ENCODE measurements at places on chromosomes 13 and 19.

- no peak for DNase-seq
These were observed 7.7 kb upstream of the ONECUT3 start for GRCh38 chr19:1745589-1746031.

DNA sequence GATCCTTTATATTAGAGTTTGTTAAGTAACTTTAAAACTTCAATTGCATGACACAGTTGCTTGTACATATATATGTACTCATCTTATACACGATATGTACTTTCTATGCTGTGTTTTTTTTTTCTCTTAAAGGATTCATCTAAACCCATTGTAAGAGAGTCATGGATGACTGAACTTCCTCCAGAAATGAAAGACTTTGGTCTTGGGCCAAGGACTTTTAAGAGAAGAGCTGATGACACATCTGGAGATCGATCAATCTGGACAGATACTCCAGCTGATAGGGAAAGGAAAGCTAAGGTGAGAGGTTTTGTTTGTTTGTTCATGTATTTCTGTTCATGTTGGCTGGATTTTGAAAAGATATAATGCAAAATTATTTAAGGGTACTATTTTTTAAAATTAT, 26.0 kb downstream of the GPALPP1 start:
- no peak for DNase-seq

- no peak for DNase-seq
These were observed 4.5 kb downstream of the IZUMO2 start for GRCh38 chr19:50158577-50158976.

- DNase-seq = no peak
These were observed 11.9 kb downstream of the GADD45B start for GRCh38 chr19:2487842-2488241.

DNA sequence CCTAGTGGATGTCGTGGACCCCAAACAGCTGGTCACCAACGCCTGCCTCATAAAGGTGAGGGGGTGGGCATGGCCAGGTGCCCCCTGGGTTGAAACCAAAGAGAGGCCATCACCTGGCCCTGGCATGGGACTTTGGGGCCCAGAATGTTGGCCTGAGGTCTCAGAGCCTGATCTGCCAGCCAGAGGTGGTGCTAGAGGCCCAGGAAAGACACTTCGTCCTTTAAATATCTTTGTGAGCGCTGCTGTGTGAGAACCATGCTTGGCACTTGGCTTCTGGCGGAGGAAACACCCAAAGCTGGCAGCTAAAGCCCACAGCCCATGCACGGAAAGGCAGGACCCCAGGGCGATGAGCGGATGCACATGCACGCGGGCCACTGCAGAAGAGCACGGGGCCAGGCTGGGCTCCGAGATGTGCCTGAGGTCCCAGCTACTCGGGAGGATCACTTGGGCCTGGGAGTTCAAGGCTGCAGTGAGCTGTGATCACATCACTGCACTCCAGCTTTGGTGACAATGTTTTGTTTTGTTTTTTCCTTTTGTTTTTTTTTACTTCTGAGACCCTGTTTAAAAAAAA, 4.3 kb upstream of the ADM5 start:
- DNase-seq = no peak

DNA sequence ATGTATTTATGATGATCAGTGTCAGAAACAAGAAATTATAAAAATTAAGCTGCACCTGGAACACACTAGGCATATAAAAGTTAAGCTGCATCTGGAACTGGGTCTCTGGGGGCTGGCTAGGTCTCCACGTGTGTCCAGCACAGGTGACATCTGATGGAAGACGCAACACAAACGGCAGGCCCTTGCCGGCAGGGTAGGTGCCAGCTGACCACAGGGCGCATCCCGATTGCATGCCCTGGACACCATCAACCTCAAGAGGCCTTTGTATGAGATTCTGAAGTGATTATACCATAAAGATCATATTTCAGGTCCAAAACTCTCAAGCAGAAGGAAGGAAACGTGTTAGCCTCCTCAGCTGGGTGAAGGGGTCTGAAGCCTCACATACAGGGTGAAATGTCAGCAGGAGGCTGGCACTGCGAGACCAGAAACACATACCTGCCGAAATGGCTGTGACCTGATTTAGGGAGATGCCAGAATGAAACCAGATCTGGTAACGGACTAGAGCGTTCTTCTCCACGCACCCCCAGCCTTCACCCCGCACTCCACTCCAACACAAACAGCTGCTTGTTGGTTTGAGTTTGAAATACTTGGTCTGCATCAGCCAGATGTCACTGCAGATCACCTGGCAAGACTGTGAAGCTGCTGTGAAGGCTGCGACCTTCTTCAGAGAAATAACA, 37.3 kb downstream of the COL4A1 start:
- DNase-seq = no peak

DNA sequence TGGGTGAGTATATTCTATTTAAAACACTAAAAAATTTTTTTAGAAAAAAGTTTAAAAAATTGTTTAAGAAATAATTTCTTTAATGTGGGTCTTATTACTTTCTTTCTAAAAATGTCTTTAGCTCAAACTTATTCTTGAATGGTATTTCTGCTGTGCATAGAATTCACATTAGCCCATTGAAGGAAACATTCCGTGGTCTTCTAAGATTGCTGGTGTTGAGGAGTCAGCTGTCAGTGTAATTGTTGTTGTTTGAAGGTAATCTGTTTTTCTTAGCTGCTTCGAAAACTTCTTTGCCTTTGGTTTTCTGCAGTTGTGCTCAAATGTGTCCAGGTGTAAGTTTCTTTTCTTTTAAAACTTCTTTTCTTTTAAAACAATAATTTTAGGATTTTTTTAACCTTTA, 85.4 kb upstream of the KLF12 start:
- no peak for DNase-seq

DNA sequence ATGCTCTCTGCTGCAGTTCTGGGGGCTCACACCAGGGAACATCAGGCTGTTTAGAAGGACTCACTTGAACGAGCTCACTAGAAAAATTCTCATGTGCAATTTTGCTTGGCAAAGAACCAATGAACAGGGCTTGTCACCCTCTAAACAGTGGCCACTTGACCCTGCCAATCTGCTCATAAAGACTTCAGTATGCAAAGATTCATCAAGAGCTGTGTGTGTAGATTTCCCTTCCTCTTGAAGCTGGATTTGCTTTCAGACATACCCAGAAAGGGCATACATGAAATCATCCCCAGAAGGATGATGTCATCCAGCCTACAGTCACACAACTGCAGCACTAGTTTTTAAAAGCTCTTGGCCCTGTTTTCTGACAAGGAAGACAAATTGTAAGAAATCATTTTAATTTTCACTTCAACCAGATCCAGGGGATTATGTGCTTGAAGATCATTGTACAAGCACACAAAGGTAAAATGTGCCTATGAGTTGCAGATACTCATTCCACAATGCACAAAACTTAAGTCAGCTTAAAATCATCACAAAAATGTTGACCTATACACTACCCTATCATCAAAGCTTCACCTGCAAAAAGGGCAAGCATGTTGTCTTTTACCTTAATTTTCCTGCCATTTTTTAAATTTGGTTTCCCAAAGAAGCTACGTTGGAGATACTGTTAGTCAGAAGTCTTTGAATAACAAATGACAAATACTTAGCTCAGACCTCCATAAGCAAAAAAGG, 5.2 kb upstream of the STK24 start:
- no peak for DNase-seq

- no peak for DNase-seq
These were observed 20.3 kb upstream of the JUND start for GRCh38 chr19:18301718-18302111.

- DNase-seq = no peak
These were observed 6.9 kb downstream of the RAB8A start for GRCh38 chr19:16118489-16119033.

GRCh38 chr13:33206425-33206824, 79.1 kb downstream of the STARD13 start:
- no peak for DNase-seq

DNA sequence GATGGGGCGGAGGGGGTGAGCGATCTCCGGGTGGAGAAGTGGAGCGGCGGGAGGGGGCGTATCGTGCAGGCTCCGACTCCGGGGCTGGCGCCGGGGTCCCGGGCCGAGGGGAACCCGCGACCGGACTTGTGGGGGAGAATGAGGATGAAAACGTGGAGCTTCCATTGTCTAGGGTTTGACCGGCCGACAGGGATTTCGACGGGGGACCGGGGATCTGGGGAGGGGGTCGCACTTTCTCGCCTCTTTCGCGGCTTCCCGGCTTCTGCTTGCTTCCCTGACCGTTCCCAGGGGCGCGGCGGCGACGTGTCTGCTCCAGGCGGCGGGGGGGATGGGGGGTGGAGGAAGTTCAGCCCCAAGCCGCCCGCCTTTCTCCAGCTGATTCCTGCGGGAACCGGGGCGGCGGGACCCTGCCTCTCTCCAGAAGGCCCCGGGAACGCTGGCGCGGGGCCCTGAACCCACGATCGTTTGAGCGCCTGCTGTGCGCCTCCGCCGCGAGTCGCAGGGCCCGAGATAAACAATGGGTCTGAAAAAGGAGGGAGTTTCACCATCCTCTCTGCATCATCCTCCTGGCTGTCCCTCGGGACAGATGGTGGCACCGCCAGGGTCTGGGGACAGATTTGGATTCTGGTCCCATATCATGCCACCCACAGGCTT, 790 bp downstream of the TPM4 start:
- DNase-seq = no peak

DNA sequence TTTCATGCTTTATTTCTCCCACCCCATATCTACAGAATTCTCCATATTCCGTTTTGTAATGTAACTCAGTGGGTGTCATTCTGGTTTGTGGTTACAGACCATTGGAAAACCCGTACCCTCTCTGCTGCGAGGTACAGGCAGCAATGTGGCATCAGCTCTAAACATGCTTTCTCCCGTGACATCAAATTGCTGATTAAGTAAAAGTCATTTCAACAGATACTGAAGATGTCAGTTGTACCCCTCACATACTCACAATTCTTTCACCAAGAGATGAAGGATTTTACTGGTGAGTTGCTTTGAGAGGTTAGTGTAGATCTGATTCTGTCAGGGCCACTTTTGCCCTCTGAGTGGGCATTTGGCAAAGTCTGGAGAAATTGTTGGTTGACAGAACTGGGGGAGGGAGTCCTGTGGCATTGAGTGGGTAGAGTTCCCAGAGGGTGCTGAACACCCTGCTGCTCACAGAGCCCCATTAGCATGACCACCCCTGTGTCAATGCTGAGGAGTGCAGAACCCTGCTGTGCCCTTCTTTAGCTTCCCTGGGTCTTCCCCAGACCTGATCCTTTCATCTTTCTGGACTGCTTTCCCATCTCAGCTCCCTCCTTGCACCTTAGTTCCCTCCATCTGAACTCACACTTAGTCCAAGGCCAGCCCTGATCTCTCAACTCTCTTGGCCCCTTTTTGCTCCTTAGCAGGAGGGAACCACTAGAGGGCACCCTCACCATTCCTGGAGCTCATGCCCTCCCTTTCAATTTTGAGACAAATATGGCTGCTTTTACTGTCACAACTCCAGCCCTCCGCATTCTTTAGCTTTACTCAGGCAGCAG, 39.9 kb upstream of the CEACAM8 start:
- DNase-seq = peak; percentile 37

GRCh38 chr13:111505175-111505777, 184.8 kb downstream of the TEX29 start:
- no peak for DNase-seq

DNA sequence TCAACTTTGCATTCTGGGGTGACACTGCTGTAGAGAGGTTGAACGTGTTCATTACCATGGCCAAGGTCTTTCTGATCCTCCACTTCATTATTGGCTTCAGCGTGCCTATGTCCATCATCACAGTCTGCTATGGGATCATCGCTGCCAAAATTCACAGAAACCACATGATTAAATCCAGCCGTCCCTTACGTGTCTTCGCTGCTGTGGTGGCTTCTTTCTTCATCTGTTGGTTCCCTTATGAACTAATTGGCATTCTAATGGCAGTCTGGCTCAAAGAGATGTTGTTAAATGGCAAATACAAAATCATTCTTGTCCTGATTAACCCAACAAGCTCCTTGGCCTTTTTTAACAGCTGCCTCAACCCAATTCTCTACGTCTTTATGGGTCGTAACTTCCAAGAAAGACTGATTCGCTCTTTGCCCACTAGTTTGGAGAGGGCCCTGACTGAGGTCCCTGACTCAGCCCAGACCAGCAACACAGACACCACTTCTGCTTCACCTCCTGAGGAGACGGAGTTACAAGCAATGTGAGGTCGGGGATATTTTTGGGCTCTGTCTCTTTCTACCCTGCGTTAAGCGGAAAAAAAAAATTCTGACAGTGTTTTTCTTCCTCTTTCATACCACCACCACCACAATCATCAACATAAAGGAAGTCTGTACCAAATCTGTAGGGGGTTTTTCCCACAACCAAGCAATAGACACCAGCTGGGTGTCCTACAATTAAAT, 29.5 kb downstream of the FPR3 start:
- no peak for DNase-seq

DNA sequence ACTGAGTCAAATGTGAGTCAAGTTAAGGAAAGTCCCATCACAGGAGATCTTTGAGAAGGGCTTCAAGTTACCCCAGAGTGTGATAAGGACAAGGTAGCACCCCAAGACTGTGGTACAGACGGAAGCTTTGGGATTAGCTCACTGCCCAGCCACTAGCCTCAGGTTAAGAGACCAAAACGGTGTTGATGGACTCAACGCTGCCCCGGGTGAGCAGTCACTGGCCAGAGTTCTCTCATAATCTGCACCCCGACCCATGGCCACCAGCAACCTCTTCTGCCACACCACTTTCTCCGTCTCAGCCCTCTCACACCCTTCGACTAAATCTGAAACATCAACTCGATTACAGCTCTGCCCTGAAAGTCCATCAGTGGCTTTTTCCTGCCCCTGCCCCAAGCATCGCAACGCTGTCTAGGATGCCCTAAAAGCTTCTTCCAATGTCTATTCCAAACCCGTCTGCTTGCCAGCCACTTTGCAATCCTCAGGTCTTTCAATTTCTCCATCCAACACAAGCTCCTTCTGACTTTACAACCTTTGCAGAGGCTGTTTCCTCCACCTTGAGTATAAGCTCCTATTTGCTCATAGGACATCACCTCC, 5.6 kb downstream of the HNRNPL start:
- no peak for DNase-seq

Data from RWPE1 (cell line).